ENCODE measurements at places on chromosomes 4 and X.

GRCh38 chr4:78613522-78614321 lies 62.2 kb downstream of the ANXA3 start:
- peak; percentile 38 for DNase-seq

DNA sequence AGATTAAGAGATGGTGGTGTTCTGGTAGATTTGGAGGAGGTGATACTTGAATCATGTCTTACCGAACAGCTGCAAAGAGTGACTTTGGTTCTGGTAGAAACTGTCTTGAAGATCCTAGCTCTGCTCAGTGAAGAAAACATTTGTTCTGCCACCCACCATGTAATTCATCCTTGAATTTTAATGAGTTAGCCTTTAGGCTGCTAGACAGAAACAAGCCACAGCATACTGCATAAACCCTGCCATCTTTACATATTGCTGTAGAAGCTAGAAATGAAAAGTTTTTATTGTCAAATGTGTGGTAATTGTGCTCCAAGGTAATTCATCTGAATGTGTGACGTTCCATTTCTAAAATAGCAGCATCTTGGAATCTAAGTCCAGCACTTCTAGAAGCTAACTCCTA lies 161.0 kb upstream of the RAPGEF2 start:
- DNase-seq, result no peak

- DNase-seq, result no peak
Measured at GRCh38 chrX:151713849-151714248, 2.0 kb upstream of the FATE1 start.

GRCh38 chrX:109390556-109390955 lies 91.3 kb downstream of the GUCY2F start:
- no peak for DNase-seq

DNA sequence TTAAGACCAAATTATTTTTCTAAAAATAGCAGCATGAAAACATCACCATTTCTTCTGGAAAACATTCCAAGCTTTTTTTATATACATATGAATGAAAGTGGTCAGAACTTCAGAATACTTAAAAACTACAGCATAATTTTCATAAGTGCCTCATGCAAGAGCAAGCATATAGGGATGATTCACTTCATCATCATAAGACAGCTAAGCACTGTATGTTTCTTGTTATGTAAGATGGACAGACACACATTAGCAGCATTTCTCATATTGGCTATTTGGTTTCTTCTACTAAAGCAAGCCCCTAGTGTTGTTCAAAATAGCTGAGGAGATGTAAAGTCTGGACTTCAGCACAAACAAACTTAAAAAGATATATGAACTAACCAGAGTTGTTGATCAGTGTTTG lies 213.1 kb upstream of the NOCT start:
- no peak for DNase-seq

DNA sequence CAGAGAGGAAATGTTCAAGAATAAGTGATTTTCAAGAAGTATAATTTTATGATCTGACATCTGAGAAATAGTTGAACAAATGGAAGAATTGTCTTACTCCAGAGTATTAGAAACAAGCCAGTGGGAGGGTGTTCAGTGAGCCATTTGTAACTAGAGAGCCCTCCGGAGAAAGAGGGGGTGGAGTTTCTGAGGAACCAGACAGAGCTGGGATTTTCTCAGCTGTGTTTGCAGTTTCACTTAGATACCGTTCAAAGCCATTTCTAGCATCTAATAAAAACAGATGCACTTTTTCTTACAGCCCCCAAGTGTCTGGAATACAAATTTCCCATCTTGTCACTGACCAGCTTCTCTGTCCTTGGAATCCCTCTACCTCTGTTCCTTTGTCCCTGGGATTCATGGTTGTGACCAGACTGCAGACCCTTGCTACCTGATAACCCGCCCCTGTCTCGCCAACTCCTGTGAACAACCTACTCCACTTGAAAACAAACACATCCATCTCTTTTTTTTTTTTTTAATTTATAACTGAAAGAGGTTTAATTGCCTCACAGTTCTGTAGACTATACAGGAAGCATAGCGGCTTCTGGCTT lies 132.8 kb upstream of the KLF3 start:
- DNase-seq, result no peak

- no peak for DNase-seq
Measured at GRCh38 chrX:114028907-114029662, 554.8 kb upstream of the HTR2C start.

DNA sequence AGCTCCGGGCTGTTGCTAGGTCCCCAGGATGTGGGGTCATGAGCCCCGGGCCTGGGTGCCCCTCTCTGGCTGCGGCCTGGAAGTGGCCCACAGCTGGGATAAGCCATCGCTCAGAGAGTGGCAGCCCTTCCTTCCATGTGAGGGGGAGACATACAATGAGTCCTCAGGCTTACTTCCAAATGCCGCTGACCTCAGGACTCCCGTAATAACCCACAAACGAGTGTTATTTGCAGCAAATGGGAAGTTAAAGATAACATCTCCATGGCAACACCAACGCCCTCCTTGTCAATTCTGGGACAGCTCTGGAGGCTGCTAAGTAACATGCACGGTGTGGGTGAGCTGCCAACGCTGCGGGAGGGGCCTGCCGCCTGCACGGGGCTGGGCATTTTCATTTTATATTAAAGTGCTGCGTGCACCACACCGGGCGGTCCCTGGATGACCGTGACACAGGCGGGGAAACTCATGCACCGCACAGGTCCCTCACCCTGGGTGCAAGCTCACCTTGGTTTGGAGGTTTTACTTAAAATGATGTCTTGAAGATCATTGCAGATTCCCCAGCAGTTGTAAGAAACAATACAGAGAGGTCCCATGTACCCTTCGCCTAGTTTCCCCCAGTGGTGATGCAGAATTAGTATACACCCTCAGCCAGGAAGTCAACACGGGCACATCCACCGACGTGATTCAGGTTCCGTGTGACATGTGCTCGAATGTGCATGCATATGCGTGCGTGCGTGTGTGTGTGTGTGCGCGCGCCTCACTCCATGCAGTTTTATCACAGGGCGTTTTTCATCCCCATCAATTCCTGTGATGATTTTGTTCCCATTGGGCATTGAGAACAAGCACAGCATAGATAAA lies 79.4 kb downstream of the ABLIM2 start:
- DNase-seq, result no peak

GRCh38 chr4:152535360-152535902 lies 461 bp downstream of the FBXW7 start:
- peak; percentile 29 for DNase-seq

DNA sequence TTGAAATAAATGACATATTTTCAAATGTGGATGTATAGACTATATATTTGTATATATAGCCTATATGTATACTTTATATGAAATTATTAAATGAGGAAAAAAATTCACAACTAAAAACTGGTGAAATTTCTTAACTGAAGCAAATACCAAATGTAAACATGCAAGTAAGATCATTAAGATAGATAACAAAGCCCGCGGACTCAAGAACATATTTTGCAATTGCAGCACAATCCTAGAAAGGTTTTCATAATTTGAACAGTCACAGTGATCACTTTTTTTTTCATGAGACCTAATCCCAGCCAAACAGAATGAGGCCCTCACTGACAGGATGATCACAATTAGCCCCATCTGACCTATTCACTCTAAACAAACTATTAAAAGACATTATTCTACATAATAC lies 123.2 kb downstream of the SPOCK3 start:
- no peak for DNase-seq

Data from hematopoietic multipotent progenitor cell treated with erythropoietin and hydrocortisone succinate and interleukin-3 and kit ligand, for 17 days (in vitro differentiated cells).